DMS53 (cell line): ENCODE measurements at places on chromosomes 3 and 15.

DNA sequence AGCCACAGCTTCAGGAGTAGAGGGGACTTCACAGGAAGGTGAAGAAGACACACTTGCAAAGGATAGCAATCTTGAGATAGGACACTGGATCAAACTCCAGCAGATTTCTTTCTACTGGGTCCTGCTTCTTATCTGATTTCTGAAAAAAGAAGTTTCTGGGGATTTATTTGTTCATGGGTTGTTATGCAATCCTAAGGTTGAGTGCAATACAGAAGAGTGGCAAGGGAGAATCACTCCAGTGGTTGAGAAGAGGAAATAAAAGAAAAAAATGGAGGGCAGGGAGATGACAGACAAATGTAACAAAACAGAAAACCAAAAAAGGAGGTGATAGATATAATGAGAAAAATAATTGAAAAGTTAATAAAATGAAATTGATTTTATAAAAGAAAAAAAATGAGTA, 858.3 kb downstream of the TUSC7 start:
- no peak for DNase-seq

- no peak for DNase-seq
Measured at GRCh38 chr3:48747015-48747615, 30.1 kb upstream of the IP6K2 start.

DNA sequence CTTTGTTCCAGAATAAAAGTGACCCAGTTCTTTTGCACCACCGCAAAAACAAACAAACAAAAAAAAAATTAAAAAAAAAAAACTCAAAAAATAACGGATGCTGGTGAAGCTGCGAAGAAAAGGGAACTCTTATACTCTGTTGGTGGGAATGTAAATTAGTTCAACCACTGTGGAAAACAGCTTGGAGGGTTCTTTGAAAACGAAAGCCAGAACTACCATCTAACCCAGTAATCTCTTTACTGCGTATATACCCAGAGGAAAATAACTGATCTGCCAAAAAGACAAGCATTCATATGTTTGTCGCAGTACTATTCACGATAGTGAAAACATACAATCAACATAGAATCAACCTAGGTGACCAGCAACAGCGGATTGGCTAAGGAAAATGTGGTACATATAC, 298.9 kb upstream of the CBLB start:
- no peak for DNase-seq

- DNase-seq = no peak
Measured at GRCh38 chr3:30520699-30521098, 85.7 kb upstream of the TGFBR2 start.

- no peak for DNase-seq
Measured at GRCh38 chr15:74543583-74543982, 2.6 kb downstream of the ARID3B start.

GRCh38 chr15:38709196-38709595, 144.6 kb upstream of the RASGRP1 start:
- no peak for DNase-seq

- no peak for DNase-seq
Measured at GRCh38 chr3:102106416-102107097, 257.2 kb downstream of the NFKBIZ start.

- DNase-seq = no peak
Measured at GRCh38 chr3:77392181-77392580, 352.3 kb downstream of the ROBO2 start.

DNA sequence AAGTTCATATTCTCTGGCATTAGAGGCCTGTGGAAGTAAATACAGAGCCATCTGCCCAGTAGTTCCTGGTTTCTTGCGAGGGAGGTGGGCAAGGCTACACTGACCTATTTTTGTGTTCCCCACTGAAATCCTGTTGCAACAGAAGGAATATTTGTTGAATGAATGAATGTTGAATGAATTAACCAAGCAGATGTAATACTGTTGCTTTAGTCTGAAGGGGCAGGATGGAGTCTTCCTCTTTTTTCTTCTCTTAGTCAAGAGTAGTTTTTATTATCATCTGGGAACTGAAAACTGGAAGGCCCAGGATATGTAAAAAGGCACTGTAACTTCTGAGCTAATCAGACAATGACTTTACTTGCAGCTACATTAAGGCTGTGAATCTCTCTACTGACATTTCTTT, 17.1 kb downstream of the BLOC1S6 start:
- DNase-seq = no peak
